ENCODE measurements at places on chromosomes 4 and X.

GRCh38 chr4:98556451-98556850 lies 102.0 kb downstream of the TSPAN5 start:
- no peak for DNase-seq

GRCh38 chr4:114334884-114335330 lies 263.7 kb upstream of the UGT8 start:
- no peak for DNase-seq

DNA sequence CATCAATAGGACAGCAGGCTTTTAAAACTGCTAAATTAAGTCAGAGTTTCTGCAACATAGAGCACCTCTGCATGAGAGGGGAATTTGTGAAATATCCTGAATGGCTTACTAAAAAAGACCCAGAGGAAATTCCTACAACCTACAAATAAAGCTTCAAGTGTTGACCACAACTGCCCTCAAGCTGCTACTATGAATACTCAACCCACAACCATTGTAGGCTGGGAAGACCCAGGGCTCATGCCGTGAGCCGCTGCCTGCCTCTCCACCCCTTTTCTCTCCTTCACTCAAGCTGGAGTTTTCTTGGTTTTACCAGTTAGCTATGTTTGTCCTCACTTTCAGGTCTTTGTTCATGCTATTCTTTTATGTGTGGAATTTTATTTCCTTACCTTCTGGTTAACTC lies 151.6 kb downstream of the EMCN start:
- no peak for DNase-seq

DNA sequence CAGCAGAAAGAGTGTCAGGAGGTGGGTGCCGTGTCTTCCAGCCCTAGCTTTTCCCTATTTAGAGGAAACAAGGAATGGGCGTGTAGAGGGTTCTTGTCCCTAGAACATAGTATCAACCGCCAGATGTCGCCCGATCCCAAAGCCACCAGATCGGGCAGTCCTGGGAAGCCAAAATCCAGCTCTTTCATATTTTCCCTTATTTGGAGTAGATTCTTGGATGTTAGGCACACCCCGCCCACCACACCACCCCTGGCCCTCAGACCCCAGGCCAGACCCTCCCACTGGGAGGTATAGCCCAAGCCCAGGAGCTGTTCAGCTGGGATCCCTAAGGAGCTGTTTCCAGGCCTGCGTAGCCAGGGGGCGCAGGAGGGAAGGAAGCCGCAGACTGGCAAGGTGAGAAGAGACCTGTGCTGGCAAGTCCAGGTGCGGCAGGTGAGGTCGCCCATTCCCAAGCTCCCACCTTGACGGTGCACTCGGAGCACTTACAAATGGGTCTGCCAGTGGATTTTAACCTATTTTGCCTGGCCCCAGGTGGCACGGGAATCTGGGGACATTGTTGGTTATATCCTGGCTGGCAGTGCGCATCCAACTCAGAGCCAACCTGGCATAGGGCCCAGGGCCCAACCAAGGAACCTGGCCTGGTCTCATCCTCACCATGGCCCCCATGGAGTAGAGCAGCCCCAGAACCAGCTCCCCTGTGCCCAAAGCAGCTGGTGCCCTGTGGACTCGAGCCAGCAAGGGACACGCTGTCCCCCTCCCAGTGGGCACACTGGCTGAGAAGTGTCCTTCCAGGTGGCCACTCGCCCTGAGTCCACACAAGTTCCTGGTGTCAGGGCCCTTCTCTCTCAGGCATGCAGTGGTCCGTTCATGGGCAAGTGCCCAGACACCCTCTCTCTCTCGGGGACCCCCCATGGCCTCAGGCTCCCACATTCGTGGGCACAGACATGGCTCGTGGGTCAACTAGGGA lies 811 bp downstream of the FLNA start:
- no peak for DNase-seq

- DNase-seq, result no peak
Observed at GRCh38 chr4:51918251-51918650, 75.3 kb downstream of the DCUN1D4 start.

GRCh38 chrX:71052721-71053120 lies 15.4 kb downstream of the SNX12 start:
- no peak for DNase-seq

GRCh38 chr4:2750719-2751605 lies 5.2 kb downstream of the TNIP2 start:
- DNase-seq, result no peak

All from posterior vena cava (tissue), 2 donors.